ENCODE measurements at places on chromosomes 4 and X. TPM values are rescaled to one million over a fixed set of nuclear protein-coding genes. Genes with fewer than 3 reads are reported as not detected.

NXT2 gene
- total RNA-seq = 8.4 TPM

DNA sequence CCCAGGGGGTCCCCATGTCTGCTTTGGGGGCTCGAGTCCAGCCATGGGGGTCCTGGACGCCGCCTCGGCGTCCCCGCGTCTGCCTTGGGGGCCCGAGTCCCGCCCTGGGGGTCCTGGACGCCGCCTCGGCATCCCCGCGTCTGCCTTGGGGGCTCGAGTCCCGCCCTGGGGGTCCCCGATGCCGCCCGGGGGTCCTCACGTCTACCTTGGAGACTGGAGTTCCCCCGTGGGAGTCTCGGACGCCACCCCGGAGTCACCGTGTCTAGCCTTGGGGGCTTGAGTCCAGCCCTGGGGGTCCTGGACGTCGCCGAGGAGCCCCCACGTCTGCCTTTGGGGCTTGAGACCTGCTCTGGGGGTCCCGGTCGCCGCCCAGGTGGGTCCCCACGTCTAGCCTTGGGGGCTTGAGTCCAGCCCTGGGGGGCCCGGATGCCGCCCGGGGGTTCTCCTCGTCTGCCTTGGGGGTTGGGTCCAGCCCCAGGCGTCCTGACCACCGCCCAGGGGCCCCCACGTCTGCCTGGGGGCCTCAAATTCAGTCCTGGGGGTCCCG lies 1.1 kb upstream of the GTPBP6 start:
- peak overlapping the region; percentile 95 for H3K4me3 ChIP-seq
- H3K36me3 ChIP-seq = peaks cover 5% of the 10 kb centered on the region
- peak overlapping the region; percentile 45 for H3K27ac ChIP-seq
- no peaks in the 10 kb centered on the region for H3K27me3 ChIP-seq
- DNase-seq = no peak
- H3K4me1 ChIP-seq = peaks cover 8% of the 10 kb centered on the region

- no peak overlapping the region for H3K4me3 ChIP-seq
- H3K27me3 ChIP-seq = no peaks in the 10 kb centered on the region
These were observed 85.1 kb upstream of the SHOX start for GRCh38 chrX:545452-545885.

- no peaks in the 10 kb centered on the region for H3K27me3 ChIP-seq
- H3K4me3 ChIP-seq = no peak overlapping the region
- no peak for DNase-seq
- H3K4me1 ChIP-seq = no peaks in the 10 kb centered on the region
These were observed 61.8 kb downstream of the NEIL3 start for GRCh38 chr4:177371461-177371860.

GRCh38 chrX:106599411-106599810 lies 12.4 kb upstream of the RADX start:
- no peaks in the 10 kb centered on the region for H3K36me3 ChIP-seq
- no peak overlapping the region for H3K4me3 ChIP-seq
- no peak overlapping the region for H3K27ac ChIP-seq
- H3K4me1 ChIP-seq = no peaks in the 10 kb centered on the region
- DNase-seq = no peak

DNA sequence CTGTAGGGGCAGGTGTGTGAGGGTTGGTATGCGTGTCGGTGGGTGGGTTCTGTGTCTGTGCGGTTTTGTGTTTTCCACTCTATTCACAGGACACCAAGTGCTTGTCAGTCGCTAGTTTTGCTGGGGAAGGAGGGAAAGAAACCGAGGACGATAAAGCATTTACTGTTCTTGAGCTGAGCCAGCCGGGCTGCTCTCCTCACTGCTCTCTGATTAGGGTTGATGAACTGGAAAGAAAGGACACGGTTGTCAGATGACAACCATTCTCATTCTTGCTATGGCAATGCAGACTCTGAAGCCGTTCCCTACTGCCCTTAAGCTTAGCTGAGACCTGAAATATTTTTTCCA lies 832 bp downstream of the EGFL6 start:
- DNase-seq = no peak
- H3K27ac ChIP-seq = no peak overlapping the region
- H3K36me3 ChIP-seq = no peaks in the 10 kb centered on the region
- no peak overlapping the region for H3K4me3 ChIP-seq
- H3K4me1 ChIP-seq = no peaks in the 10 kb centered on the region
- peaks cover 22% of the 10 kb centered on the region for H3K27me3 ChIP-seq

APLN gene
- 0.15 TPM for total RNA-seq

DNA sequence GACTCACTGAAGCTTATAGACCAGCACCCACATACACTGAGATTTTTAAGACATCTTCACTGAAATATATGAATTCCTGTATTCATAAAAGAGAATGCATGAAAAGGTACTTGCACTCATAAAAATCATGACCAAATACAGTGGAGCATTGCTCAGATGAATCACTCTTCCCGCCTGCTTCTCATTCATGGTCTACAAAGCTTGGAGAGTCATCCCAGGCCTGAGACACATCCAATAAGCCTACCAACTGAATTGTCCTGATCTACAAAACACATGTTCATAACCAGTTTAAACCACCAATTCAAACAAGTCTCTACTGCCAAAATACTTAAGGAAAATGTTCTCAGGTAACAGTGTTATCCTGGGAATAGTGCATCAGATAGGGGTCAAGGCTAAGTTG lies 38.1 kb downstream of the PROM1 start:
- H3K27me3 ChIP-seq = no peaks in the 10 kb centered on the region
- peak overlapping the region; percentile 18 for H3K27ac ChIP-seq
- H3K4me3 ChIP-seq = no peak overlapping the region
- no peaks in the 10 kb centered on the region for H3K4me1 ChIP-seq
- H3K36me3 ChIP-seq = no peaks in the 10 kb centered on the region

DNA sequence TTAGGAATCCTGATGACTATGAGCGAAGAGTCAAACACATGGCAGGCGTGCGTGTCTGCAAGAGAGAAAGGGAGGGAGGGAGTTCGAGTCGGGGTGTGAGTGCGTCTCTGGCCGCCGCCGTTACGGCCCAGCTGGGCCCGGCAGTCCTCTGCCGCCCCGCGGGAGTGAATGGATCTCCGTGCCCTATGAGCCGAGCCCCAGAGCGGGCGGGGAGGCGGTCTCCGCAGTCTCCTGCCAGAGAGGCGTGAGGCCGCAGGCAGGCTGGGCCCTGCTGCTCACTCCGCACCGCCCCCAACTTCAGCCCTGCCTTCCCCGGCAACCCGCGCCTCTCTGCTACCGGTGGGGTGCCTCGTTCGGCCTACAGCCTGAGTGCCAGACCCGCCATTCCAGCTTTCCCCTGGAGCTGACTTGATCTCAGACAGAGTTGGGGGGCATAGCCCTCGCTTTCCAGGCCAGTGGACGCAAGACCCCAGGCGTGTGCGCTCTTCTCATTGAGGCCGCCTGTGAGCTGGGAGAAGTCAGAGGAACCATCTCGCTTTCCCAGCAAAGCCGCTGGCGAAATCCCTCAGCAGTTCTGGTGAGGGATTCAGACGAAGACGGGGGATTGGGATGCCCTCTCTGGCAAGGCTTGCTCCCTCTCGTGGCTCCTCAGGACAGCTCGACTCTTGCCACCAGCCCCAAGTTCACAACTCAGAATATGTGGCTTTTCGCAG lies 1.4 kb downstream of the SLC16A2 start:
- no peaks in the 10 kb centered on the region for H3K4me1 ChIP-seq
- H3K36me3 ChIP-seq = no peaks in the 10 kb centered on the region
- H3K27ac ChIP-seq = no peak overlapping the region
- peaks cover 12% of the 10 kb centered on the region for H3K27me3 ChIP-seq

DNA sequence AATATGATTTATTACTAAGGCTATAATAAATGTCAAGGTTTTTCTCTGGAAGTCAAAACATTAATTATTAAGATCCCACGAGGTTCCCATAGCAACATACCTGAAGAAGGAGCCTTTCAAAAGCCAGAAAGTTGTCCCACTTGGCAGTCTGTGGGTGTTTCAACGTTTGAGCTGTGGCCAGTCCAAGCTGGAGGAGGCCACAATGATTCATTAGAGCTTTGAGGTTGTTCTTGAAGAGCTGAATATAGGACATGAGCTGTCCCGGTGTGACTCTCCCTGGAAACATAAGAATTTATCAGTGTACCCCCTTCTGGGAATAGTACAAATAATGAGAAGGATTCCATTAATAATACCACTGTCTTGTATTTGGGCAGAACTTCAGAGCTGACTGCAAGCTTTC lies 92.1 kb downstream of the SCFD2 start:
- no peaks in the 10 kb centered on the region for H3K4me1 ChIP-seq
- no peak overlapping the region for H3K4me3 ChIP-seq
- H3K27ac ChIP-seq = no peak overlapping the region
- H3K36me3 ChIP-seq = no peaks in the 10 kb centered on the region
- H3K27me3 ChIP-seq = no peaks in the 10 kb centered on the region

ANOS1 gene
- total RNA-seq = 0.24 TPM

- DNase-seq = no peak
- H3K4me3 ChIP-seq = no peak overlapping the region
- no peak overlapping the region for H3K27ac ChIP-seq
- no peaks in the 10 kb centered on the region for H3K36me3 ChIP-seq
- H3K4me1 ChIP-seq = no peaks in the 10 kb centered on the region
These were observed 56.4 kb upstream of the SCML1 start for GRCh38 chrX:17680732-17681413.

DNA sequence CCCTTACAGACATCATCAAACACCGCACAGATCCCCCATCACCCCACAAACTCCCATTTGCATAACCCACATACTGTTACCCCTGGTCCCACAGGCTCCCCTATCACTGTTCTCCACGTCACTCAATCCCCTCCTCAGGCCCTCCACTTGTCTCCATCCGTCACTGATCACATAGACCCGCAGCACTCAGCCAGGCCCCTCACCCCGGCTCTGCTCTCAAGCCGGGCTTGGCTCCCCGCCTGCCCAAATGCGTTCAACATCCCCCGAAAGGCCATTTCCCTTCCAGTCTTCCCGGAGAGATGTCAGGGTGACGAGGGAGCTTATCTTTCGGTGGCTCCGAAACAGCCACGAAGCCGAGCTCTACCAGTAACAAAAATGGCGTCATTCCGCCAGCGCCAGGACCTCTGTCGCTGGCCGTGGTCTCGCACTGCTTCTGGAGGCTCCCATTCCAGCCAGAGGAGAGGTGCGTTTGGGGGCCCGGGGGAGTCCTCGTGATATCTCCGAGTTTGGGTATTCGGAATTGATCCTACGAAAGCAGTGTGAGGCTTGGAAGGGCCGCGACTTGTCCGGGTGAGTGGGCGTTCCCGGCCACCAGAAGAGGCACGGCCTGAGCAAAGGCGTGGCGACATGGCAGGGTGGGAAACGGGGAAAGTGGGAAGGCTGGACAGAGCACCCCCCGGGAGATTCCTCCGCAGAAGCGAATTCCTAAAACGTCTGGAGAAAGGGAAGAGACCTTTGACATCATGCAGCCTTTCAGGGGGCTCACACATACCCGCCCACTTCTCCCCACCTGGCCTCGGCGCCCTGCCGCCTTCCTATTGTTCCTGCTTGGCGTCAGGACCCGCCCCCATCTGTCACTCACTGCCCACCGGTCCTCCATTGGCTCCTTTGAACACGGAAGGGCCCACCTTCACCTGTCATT lies at the start of gene ZNF630:
Gene ZNF630, minus strand, starts transcription at position 577 of the 922 bp plus-strand sequence. CDS start 4,754 bp downstream, outside the sequence.
- no peaks in the 10 kb centered on the region for H3K27me3 ChIP-seq
- peak within 1 kb of the TSS; percentile 54 for H3K4me3 ChIP-seq
- no peaks in the 10 kb centered on the region for H3K36me3 ChIP-seq
- no peaks in the 10 kb centered on the region for H3K4me1 ChIP-seq
- H3K27ac ChIP-seq = peak within 1 kb of the TSS; percentile 72
- DNase-seq = peak; percentile 81

YTHDC1 gene
- 67.6 TPM for total RNA-seq

- H3K4me3 ChIP-seq = no peak overlapping the region
- no peaks in the 10 kb centered on the region for H3K4me1 ChIP-seq
- H3K27ac ChIP-seq = no peak overlapping the region
- no peaks in the 10 kb centered on the region for H3K27me3 ChIP-seq
- DNase-seq = peak; percentile 42
These were observed 2214.5 kb upstream of the TENM3 start for GRCh38 chr4:180028682-180029081.

- no peak overlapping the region for H3K27ac ChIP-seq
- no peaks in the 10 kb centered on the region for H3K4me1 ChIP-seq
- no peak for DNase-seq
- no peak overlapping the region for H3K4me3 ChIP-seq
- no peaks in the 10 kb centered on the region for H3K36me3 ChIP-seq
These were observed 175.5 kb downstream of the MAPK10 start for GRCh38 chr4:86184216-86184900.

GRCh38 chrX:39967348-39967747 lies 130.4 kb downstream of the BCOR start:
- H3K4me3 ChIP-seq = no peak overlapping the region
- H3K36me3 ChIP-seq = no peaks in the 10 kb centered on the region
- DNase-seq = no peak

- H3K4me1 ChIP-seq = no peaks in the 10 kb centered on the region
- H3K27me3 ChIP-seq = no peaks in the 10 kb centered on the region
- H3K36me3 ChIP-seq = no peaks in the 10 kb centered on the region
These were observed 63.6 kb downstream of the PCDH7 start for GRCh38 chr4:30783751-30784150.

TASL gene
- total RNA-seq = 1.1 TPM

HMGN5 gene
- total RNA-seq = 7.5 TPM

GRCh38 chrX:13605611-13606010 lies 36.2 kb downstream of the EGFL6 start:
- H3K4me3 ChIP-seq = no peak overlapping the region
- H3K36me3 ChIP-seq = no peaks in the 10 kb centered on the region
- no peaks in the 10 kb centered on the region for H3K4me1 ChIP-seq
- DNase-seq = no peak
- H3K27me3 ChIP-seq = no peaks in the 10 kb centered on the region
- H3K27ac ChIP-seq = no peak overlapping the region

DNA sequence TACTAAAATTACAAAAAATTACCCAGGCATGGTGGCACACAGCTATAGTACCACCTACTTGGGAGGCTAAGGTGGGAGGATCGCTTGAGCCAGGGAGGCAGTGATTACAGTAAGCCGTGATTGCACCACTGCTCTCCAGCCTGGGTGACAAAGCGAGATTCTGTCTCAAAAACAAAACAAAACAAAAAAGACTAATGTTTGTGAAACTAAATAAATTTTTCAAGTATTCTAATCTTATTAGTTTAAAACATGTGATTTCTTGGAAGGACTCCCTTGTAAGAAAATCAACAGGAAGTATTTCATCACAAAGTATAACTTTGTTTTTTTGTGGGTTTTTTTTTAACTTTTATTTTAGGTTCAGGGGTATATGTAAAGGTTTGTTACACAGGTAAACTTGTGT lies 89.6 kb downstream of the EGF start:
- H3K4me3 ChIP-seq = no peak overlapping the region
- DNase-seq = no peak
- H3K27ac ChIP-seq = no peak overlapping the region
- no peaks in the 10 kb centered on the region for H3K36me3 ChIP-seq
- peaks cover 4% of the 10 kb centered on the region for H3K4me1 ChIP-seq

- H3K27me3 ChIP-seq = no peaks in the 10 kb centered on the region
- no peak overlapping the region for H3K27ac ChIP-seq
- no peaks in the 10 kb centered on the region for H3K4me1 ChIP-seq
- no peak for DNase-seq
These were observed 733.7 kb upstream of the PABPC4L start for GRCh38 chr4:134935320-134935719.

All from colonic mucosa (tissue), 4 donors.